Stimulated activated CD8-positive, alpha-beta memory T cell treated with anti-CD3 and anti-CD28 coated beads, Interleukin-15, amount 100 ng/mL, for 4 hours (primary cell): ENCODE measurements at places on chromosomes 11 and 22.
A peak's percentile ranks its signal among the peaks of the same experiment; 100 is the strongest.

- no peak for DNase-seq
These were observed 43.2 kb downstream of the PANX1 start for GRCh38 chr11:94171693-94172440.

DNA sequence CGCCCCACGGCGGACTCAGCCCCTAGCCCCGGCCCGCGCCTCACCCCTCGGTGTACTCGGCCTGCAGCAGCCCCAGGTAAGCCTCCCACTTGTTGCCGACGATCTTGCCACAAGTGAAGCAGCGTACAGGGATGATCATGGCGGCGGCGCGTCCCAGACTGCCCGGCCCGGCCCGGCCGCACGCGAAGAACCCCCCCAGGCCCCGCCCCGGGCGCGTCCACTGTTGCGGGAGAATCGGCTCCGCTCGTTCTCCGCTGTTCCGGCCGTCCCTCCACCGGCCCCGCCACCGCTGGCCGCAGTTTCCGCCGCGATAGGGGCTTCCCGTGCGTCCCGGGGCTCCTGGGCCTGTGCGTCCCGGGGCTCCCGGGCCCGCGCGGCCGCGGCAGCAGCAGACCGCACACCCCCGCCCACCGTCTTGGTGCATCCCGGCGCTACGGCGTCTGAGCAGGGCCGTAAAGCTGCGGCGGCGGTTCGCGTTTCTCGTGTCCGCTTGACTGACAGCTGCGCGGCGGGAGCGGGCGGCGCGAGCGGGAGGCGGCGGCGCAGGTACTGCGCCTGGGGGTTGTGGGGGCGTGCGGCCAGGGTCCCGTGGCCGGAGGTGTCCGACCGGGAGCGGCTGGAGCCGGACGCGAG is at the start of the genes POLR2L and TSPAN4:
Gene POLR2L (minus strand): TSS at position 160 of the 633 bp plus-strand sequence. CDS start 21 bp downstream, at position 139.
Gene TSPAN4 (plus strand): TSS at position 483 of the 633 bp plus-strand sequence. CDS start 7,453 bp downstream, outside the sequence.
- DNase-seq: peak; percentile 73

DNA sequence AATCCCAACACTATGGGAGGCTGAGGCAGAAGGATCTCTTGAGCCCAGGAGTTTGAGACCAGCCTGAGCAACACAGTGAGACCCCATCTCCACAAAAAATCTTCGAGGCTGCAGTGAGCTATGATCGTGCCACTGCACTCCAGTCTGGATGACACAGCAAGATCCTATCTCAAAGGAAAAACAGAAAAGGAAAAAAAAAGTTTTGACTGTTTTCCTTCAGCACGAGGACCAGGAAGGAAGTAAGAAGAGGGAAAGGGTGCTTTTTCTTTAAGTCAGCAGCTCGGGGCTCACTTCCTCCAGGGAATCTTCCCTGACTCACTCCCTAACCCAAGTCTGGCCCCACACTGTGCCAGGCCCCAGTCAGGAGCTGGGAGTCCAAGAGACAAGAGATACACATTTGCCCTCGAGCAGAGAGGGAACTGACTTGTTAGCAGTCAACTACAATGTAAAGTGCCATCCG is 14.2 kb downstream of the ARRB1 start:
- no peak for DNase-seq

DNA sequence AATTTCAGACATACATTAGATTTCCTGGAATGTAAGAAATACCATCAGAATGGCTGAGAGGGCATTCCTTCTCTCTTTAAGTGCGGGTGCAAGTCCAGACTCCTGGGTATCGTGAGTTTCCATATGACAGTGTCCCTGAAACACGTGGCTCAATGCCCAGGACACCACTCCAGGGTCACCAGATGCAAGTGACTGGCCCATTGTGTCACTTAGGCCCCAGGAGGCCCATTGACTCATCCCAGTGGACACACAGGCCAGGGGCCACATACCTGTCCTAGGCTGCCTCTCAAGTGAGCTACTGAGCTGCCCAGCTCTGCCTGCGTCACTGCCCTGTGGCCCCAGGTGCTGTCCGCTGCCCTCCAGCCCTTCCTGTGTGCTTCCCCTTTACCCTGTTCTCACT is 18.5 kb downstream of the FBLN1 start:
- DNase-seq: no peak

- DNase-seq: no peak
These were observed 2.8 kb upstream of the UNC93B1 start for GRCh38 chr11:68006606-68007166.

DNA sequence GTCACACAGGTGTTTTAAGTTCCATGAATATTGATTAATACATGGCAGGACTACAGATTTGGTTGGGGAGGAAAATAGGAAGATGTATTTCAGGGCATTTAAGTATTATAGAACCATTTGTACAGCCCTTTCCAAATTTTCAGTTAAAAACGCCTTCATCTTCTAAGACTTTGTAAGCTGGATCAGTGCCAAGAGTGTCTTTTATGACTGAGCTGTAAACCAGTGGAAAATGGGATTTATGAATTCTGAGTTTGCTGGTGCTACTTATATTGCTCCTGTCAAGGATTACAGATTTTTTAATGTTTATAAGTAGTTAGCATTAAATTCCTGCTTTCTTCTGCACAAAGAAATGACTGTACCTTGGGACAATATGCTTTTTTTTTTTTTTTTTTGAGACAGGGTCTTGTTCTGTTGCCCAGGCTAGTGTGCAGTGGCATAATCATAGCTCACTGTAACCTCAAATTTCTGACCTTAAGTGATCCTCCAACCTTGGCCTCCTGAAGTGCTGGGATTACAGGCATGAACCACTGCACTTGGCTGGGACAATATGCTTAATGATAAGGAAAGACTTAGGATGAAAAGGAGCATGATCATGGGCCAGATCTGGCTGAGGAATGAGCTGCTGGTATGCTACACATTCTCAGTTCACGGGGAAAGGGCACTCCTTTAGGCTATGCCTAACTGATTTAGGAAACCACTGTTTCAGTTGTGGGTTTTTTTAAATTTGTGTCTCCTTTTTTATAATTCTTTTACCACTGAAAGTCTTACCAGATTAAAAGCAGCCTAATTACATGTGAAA is 113.6 kb upstream of the MTNR1B start:
- DNase-seq: no peak

DNA sequence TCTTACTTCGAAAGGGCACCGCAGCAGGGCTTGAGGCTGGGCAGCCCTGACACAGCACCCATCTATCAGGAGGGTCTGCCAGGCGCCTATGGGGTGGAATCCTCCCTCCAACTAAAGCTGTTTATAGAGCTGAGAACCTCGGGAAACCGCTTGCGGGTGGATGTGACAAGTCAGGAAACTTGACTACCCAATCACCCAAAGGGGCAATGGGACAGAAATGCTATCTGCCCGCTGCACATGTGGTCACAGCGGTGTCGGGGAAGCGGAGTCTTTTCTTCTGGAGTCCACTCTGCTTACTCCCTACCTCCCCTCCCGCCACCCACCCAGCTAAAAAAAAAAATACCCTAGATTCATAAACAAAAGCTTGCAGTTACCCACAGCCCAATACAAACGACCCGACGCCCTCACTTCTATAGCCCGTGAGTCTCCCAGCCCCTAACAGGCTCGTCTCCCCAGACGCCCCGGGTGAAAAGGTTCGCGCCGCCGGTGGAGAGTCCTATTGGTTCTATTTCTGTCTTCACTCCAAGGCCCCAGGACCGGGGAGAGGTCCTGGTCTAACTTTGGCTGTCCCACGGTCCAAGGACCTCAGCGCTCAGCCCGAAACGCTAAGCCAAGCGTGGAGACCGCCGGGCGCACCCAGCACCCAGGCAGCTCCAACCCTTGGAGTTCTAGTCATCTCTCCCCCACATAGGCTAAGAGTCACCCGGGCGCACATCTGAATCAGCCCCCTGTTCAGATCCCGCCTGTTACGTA is 1.4 kb downstream of the TRPC6 start:
- no peak for DNase-seq

- DNase-seq: no peak
These were observed 29.8 kb downstream of the ADAMTS15 start for GRCh38 chr11:130478204-130478701.

DNA sequence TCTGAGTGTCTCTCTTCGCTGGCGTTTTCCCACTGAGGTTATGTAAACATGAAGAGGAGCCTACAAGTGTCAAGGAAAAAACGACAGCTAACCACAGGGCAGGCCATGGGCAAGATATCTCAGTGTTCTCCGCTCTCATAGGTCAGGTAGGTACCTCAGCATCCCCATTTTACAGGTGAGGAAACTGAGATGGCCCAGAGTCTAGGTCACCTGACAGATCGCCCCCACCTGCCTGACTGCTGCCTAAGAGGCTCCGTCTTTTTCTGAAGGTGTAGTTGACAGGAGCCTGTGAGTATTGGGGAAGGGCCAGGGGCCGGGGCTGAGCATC is 847 bp upstream of the NDUFA6 start:
- DNase-seq: no peak

DNA sequence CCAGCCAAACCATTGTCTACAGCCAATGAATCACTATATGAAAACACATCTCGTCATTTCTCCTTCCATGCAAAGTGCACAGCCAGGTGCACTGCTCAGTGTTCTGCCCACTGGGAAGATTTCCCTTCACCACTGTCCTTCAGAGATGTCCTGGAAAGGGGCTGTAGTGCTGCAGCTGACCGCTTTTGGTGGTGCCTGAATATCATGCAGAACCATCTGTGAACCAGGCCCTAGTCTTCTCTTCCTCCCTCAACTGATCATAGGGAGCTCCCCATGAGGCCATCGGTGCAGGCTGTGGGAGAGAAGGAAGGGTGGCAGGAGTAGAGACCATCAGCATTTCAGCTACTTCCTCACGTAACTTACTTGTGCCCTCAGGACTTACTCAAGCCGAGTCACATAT is 70.2 kb downstream of the GAB4 start:
- DNase-seq: no peak

DNA sequence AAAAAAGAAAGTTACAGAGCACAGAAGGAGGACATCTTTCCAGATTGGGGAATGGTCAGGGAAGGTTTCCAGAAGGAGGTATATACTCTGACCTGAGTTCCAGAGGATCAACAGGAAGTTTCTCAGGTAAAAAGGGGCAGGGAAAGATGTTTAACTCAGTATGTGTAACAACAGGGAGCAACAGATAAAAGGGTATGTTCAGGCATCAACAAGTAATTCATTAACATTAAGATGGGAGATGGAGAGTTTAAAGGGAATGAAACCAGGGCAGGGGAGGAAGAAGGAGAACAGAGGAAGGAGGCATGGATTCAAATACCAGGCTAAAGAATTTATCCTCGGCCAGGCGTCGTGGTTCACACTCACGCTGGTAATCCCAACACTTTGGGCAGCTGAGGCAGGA is 2.5 kb upstream of the DENND5A start:
- no peak for DNase-seq

- DNase-seq: no peak
These were observed 37.6 kb upstream of the GRAMD1B start for GRCh38 chr11:123392431-123392830.

GRCh38 chr11:115802641-115803040 is 298.4 kb upstream of the CADM1 start:
- DNase-seq: no peak

DNA sequence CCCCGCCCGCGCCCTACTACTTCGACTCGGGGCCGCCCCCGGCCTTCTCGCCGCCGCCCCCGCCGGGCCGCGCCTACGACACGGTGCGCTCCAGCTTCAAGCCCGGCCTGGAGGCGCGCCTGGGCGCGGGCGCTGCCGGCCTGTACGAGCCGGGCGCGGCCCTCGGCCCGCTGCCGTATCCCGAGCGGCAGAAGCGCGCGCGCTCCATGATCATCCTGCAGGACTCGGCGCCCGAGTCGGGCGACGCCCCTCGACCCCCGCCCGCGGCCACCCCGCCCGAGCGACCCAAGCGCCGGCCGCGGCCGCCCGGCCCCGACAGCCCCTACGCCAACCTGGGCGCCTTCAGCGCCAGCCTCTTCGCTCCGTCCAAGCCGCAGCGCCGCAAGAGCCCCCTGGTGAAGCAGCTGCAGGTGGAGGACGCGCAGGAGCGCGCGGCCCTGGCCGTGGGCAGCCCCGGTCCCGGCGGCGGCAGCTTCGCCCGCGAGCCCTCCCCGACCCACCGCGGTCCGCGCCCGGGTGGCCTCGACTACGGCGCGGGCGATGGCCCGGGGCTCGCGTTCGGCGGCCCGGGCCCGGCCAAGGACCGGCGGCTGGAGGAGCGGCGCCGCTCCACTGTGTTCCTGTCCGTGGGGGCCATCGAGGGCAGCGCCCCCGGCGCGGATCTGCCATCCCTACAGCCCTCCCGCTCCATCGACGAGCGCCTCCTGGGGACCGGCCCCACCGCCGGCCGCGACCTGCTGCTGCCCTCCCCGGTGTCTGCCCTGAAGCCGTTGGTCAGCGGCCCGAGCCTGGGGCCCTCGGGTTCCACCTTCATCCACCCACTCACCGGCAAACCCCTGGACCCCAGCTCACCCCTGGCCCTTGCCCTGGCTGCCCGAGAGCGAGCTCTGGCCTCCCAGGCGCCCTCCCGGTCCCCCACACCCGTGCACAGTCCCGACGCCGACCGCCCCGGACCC is 17.4 kb upstream of the ACR start:
- DNase-seq: no peak

GRCh38 chr22:23696326-23696851 is 5.6 kb downstream of the RGL4 start:
- peak; percentile 50 for DNase-seq

DNA sequence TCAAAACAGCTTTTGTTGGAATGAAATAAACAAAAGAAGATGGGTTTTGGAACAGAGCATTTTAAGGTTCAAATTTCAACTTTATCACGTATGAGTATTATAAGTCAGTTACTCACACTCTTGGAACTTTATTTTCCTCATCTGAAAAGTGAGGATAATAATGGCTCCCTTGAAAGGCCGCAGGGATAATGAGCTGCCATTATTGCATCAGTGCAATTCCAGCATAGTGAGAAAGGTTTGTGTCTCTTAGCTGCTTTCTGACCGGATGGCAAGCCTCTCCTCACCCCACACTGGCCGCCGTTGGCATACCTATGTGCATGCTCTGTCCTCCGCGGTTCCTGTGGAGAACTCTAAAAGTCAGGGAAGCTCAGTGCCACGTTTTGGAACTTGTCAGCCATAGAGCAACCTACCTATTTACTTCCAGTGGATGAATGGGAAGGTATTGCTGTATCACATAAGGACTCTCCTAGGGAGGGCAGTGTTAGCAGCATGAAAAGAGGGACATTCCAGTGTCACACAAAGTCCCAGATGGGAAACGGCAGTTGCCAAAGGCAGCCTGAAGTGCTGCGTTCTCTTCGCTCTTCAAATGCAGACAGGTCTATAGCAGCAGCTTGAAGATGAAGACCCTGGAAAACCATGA is 368.9 kb downstream of the NTM start:
- DNase-seq: no peak

DNA sequence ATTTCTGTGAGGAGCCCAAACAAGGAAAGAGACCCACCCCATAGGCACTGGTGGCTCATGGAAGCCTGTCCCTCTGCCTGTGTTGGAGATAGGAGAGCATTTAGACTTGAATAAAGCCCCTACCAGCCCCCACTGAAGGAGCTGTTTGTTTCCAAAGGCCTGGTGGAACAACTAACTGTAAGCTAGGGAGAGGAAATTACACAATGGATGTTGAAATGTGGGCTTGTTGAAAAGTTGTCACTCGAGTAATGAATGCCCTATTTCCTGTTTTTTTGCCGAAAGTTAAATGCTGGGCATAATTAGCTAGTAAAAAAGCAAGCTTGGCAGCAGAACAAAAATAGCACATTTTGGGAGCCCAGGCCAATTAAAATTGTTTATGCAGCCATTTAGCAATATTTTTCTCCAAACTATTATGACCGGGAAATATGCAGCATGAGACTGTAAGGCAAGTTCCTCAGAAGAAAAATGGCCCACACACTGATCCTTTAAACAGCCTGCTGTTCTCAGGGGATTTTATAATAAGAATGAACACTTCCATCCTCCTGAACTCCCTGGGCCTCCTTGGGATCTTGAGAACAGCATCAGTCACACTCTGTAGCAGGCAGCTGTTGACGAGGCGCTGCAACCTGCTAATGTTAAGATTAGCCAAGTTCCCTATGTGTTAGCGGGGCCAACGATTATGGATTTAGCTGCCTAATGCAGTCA is 38.6 kb upstream of the LMO2 start:
- DNase-seq: no peak

GRCh38 chr11:3840004-3840869 is 522 bp downstream of the RHOG start:
- no peak for DNase-seq

GRCh38 chr11:27688076-27688475 is 12.2 kb downstream of the BDNF start:
- DNase-seq: no peak
